ENCODE measurements at places on chromosomes 4 and X.

DNA sequence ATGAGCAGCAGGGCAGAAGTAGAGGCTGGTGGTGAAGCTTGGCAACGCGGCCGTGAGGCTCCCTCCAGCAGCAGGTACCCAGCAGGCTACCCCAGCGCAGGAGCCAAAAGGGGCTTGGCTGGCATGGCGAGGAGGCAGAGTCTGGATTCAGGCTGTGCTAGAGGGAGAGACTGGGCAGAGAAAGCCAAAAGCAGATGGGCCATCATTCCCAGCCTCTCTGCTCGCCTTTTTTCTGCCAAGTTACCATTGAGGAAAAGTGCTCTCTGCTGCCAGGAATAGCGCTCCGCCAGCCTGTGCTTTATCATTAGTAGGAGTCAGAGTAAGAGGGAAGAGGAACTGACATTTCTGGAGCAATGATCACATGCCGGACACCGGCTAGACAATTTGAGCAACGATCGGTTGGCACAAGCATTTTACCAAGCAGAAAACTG lies 28.7 kb upstream of the MAP3K15 start:
- no peak for DNase-seq

DNA sequence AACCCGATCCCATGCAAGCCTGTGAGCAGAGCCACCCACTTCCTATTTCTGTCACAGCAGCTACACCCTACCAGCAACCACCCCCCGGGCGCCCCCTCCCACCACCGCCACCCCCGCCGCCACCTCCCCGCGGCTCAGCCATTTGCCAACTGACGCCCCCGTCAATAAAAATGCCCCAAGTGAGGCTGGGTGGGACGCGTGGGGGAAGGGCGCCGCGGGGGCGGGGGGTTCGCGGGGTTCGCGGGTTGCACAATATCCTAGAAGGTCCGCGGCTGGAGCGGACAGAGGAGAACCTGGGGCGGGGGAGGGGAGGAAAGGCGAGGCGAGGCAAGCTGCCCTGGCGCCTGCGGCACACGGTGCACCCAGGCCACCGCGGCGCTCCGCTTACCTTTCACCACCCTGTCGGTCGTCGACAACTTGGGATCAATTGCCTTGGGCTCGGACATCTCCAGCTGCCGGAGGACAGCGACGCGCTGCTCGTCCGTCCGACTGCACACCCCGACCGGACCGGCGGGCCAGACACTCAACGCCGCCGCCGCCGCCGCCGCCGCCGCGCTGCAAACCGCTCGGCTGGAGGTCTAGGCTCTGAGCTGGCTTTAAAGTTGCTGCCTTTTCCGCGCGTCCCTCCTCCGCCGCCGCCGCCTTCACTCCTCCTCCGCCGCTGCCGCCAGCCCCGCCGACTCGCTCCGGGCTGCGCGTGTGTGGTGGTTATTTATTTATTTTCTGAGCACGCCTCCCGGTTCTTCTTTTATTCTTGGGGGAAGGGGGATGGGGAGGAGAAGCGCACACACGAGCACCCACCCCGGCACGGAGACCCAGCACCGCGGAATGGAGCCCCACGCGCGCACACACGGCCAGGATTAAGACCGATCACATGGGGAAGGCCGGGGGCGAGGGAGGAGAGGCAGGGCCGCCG lies 717 bp downstream of the PPP3CA start:
- DNase-seq = peak; percentile 63

DNA sequence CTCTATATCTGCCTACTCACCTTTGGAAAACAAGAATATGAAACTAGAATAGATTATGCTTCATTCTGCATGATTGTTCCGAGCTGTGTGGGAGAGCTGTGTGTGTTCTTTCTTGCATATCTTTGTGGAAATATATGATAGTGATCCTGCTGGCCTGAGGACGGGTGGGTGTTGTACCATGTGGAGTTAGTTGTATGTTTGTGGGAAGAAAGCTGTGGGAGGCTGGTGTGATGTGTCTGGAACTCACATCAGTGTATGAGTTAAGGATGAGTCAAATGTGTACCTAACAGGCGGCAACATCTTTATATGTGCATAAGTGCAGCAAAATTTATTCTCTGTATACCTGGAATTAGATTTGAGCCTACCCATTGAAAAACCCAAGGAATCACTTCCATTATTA lies 208.1 kb upstream of the ADGRL3 start:
- no peak for DNase-seq

DNA sequence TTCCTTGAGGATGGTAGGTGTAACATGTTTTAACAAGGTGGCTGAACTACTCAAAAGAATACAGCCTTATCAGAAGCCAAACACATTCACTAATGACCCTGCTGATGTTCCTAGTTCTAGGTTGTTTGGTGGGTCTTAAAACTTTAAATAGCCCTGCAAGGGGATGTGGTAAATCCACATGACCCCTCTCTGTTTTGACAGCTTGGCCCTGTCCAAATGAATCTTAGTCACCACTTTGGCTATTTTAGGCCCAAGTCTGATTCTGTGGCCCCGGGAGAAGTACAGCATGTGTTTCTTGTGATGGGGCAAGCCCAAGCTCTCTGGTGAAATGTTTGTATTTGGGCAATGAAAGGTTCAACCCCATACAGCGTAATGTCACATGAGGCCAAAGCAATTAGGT lies 54.5 kb upstream of the GPR34 start:
- DNase-seq = no peak

DNA sequence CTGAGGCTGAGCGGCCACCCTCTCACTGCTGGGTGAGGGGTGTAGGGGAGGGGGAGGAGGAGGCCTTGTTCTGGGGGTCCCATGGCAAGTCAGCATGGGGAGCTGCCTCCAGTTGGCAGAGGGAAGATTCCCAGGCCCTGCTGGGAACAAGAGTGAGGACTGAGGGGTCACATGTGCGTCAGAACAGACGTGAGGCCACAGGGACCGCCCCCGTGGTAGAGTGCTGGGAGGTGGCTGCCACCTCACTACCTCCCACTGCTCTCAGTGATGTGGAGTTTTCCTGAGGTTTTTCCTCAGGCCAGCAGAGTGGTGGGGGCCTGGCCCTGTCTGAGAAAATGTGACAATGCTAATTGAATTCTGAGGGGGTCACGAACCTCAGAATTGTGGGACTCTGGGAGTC lies 568 bp downstream of the MAGEC1 start:
- DNase-seq = no peak

DNA sequence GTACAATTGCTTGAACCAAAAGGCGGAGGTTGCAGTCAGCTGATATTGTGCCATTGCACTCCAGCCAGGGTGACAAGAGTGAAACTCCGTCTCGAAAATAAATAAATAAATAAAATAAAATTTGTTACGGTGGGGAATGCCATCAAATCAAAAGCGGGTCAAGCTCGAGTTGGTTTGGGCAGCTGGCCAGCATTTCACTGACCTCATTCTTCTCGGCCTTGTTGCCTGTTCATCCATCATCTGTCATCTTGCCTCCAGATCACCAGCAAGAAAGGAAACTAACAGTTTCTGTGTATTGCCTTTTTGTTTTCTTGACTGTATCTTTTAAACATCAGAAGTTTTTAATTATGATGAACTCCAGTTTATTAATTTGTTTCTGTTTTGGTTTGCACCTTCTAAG lies 31.5 kb upstream of the KLHL2 start:
- DNase-seq = no peak

- DNase-seq = no peak
These were observed 7.8 kb upstream of the RNF128 start for GRCh38 chrX:106718709-106719108.

- DNase-seq = no peak
These were observed 276.0 kb downstream of the FBXW7 start for GRCh38 chr4:152259866-152260265.

- no peak for DNase-seq
These were observed 997.3 kb downstream of the ARAP2 start for GRCh38 chr4:35247047-35247446.

GRCh38 chr4:129117705-129118104 lies 21.8 kb downstream of the C4orf33 start:
- DNase-seq = no peak

- DNase-seq = no peak
These were observed 169.2 kb downstream of the PARM1 start for GRCh38 chr4:75101906-75102786.

DNA sequence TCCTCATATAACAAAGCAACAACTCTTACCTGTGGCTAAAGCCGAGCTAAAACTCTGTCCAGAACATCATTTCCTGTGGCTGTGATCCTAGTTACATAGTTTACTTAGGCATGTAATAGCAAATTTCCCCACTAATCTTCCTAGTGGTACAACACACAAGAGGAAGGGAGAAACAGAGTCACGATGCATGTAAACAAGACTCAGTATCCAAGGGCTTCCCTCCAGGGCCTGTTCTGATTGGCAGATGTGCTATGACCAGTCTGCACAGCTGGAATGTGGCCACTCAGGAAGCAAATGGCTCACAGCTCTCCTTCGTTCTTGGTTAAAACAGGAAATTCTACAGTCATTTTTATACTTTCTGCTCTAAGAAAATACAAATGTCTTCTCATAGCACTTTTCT lies 49.2 kb upstream of the PRSS48 start:
- no peak for DNase-seq

DNA sequence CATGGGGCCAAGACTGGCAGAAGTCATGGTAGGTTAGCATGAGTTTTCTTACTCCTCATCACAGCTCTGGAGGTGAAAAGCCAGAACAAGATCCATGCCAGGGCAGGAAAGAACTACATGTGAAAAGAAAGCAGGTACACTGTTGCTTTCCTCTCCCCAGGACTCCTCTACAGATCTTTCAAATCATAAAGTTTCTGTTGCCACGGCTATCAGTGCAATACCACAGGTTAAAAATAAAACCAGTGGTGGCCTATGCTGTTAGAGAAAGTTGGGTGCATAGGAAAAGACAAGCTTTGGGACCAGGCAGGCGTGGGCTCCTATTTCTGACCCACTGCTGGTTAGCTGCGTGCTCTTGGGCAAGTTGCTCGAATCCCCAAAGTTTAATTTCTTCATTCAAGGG lies 81.4 kb downstream of the SH3RF1 start:
- no peak for DNase-seq

GRCh38 chr4:77113069-77113468 lies 37.3 kb upstream of the CCNI start:
- DNase-seq = no peak

- DNase-seq = no peak
These were observed 116.6 kb downstream of the PAPSS1 start for GRCh38 chr4:107603430-107603829.

All from CD4-positive, alpha-beta T cell treated with Interleukin-10 for 1 hour (primary cell).